ENCODE measurements at places on chromosomes 7 and 10.

DNA sequence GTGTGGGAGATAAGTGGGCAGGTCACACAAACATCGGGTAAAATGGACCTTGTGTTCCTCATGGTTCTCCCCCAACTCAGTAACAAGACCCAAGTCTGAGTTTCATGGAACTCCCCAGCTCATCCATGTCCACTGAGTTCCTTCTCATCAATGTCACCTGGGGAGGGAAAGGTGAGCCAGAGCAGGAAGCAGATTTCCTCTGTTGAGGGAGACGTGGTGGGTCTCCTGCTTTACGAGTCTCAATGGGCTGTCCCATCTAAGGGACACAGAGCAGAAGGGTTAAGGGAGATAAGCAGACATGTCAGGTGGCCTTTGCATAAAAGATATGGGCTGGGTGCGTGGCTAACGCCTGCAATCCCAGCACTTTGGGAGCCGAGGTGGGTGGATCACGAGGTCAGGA is 56.5 kb upstream of the SORCS3 start:
- no peak for DNase-seq

DNA sequence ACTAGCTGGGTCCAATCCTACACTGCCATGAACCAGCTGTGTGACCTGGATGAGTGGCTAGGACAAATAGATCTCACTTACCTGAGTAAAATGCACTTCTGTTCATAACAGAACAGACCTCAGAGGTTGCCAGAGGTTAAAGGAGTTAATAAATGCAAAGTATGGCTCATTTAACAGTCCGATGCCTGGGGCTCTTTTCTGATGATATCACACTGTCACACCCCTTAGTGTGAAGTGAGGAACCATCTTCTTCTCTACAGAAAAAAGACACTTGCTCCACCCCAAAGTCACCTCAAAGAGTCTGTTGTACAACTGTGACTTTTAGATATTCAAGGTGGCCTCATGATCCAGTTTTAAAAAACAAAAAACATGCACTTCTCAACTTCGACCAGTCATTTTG is 21.5 kb upstream of the TARP start:
- DNase-seq = no peak

DNA sequence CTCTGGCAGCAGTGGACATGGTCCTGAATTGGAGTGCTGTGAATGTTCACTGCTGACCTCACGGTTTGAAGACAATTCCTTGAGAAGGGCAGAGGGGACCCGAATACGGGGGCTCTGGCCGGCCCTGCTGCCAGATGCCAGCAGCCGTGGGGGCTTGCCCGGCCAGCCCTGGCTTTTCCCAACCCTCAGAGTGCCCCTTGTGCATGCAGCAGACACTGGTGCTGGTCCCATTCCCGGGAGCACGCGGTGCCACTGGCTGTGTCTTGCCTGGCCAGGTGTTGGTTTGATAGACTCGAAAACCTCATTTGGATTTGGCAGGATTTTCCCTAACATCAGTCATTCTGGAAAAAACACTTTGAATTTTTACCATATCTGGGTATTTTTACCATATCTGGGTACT is 49.1 kb downstream of the LHPP start:
- no peak for DNase-seq

GRCh38 chr10:128400564-128400963 is 274.3 kb upstream of the MKI67 start:
- DNase-seq = no peak

DNA sequence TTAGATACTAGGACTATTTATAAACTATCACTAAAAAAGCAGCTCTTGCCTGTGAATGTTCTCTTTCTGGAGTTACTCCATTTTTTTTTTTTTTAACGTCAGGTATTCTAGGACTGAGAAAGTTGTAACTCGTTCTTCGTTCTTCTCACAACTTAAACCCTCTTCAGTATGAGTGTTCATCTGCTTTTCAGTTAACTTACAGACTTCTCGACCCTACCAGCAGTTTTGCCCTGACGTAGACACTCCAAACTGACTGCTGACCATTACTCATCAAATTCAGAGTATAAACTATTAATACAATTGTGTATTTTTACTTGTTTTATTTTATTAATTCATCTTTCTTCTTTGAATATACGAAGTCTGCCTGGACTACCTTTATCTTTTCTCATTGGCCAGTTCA is 353.1 kb downstream of the GPR37 start:
- DNase-seq = no peak

- no peak for DNase-seq
Observed at GRCh38 chr7:95470452-95470851, 15.3 kb upstream of the ASB4 start.

DNA sequence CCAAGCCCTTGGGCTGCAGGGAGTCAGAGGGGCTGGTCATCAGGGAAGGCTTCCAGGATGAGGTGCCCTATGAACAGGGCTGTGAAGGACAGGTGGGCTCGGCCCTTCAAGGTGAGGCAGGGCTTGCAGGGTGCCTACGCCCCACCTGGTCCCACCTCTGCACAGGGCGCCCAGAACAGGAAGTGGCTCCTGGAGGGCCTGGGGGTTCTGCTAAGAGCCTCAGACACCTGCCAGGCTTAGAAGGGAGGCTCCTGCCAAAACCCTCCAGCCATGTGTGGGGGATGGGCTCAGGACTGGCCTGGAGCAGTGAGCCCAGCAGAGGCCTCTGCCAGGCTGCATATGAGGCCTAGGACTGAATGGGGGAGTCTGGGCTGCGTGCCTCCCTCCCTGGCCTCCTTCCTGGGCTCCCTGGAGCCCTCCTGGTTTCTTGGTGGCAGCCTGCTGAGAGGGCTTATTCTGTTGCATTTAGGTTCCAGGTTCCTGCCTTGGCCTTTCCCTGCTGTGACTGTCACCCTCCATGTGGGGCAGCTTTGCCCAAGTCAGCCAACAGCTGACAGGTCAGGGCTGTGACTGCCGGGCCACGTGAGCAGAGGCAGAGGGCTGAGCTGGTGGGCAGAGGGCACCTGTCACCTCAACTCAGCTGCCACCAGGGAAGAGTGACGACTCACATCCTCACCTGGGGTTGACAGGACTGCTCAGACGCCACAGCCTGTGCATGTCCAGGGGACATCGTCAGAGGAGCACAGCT is 45.2 kb upstream of the MSMB start:
- DNase-seq = no peak

- DNase-seq = no peak
Observed at GRCh38 chr10:86770412-86770960, 14.1 kb downstream of the BMPR1A start.

DNA sequence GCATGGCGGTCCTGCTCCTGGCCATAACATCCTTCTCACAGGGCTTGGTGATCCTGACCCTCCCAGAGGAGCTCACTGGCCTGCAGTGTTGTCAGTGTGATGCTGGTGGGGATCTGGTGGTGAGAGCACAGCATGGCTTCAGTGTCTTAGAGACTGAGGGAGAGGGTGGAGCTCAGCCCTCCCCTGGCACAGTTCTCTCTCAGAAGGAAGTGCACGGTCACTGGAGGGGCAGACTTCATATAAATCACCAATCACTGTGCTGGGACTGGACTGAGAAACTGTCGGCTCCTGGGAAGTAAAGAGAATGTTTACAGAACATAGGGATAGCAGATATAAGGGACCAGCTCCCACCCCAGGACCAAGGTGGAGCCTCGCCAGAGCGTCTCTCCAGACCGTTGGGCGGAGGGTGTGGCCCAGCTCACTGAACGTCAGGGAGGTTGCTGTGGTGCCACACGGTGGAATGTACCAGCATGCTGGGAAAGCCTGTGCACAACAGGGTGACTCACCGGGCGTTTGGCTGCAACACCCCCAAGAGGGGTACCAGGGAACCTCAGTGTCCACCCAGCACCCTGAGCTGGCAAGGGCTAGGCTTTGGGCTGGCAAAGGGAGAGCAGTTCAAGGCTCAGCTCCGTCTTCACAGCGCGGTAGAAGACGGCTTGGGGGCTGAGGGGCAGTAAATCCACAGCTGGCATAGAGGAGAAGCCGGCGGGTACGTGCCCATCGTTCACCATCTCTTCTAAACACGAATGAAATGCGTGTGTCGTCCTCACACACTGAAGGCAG is 8.8 kb upstream of the GET4 start:
- DNase-seq = no peak

DNA sequence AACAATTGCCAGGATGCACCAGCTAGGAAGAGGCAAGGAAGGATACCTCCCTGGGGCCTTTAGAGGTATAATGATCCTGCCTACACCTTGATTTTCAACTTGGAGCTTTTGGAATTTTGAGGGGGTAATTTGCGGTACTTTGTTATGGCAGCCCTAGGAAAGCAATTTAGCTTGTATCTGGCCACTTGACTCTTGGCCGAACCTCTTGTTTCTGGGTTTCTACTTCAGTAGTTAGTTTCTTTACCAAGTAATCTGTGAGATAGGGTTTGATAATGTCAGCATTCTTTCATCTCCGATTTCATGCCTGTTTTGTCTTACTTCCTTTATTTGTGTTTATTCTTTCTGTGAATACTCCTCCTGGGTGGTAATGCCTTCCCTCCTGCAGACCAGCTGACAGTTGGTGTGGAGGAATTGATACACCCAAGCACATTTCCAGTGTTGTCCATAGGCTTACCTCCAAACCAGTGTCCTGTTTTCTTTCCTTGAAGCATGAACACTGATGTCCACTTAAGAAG is 163.7 kb downstream of the SND1 start:
- no peak for DNase-seq

DNA sequence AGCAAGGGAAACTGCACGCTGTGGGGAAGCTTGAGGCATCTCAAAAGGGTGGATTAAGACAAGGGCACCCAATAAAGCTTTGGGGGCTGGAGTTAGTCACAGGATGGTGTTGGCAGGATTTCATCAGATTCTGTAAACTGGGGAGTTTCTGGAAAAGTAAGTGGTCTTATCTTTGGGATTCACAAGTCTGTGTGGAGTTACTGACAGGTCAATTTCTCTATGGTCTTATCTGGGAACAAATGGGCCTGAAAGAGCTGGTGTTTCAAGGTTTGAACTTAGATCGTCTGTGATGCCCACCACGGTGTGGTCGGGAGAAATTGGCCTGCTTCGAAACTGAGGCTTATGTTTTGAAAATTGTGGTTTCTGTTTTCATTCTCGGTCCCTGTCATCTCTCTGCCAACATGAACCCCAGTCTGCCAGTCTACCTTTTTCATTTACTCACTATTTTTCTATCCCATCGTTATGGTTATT is 23.8 kb upstream of the AOAH start:
- DNase-seq = no peak

DNA sequence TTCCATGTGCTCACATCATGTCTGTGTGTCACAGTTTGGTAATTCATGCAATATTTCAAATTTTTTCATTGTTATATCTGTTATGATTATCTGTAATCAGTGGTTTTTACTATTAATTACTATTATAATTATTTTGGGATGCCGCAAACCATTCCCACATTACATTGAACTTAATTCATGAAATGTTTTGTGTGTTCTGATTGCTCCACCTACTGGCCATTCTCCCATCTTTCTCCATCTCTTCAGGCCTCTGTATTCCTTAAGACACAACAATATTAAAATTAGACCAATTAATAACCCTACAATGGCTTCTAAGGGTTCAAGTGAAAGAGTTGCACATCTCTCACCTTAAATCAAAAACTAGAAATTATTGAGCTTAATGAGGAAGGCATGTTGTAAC is 398.5 kb downstream of the PCDH15 start:
- DNase-seq = no peak

- no peak for DNase-seq
Observed at GRCh38 chr10:96366508-96366907, 7.7 kb upstream of the OPALIN start.

GRCh38 chr10:133438711-133439273 is 14.4 kb upstream of the SPRN start:
- DNase-seq = no peak

DNA sequence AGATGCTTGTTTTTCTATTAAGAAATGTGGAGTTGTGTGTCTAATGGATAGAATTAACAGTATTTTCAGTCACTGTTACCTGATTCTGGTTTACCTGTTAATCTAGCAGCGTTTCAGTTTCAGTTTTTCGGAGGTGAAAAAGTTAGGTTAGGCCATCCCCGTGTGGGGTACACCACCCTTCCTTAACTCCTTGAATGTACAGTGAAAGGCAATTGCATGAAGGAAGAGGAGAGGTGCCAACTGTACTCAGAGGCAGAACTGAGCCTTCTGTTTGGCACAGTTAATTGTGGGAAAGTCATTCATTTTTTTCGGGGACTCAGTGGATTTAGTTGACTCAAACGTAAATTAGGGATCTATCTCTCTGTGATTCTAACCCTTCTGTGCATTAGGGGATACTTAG is 35.5 kb downstream of the RPA3 start:
- DNase-seq = no peak

DNA sequence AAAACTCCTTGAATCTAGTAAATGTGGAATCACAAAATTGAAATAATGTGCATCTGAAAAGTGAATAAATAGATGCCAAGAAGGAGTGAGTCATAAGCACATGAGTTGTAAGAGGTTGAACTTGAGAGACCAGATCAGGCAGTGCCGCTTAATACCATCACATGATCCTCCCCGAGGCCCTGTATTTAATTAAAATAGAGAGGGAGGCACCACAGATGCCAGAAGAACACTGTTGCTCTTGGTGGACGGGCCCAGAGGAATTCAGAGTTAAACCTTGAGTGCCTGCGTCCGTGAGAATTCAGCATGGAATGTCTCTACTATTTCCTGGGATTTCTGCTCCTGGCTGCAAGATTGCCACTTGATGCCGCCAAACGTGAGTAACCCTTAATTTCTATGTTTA is at the start of gene GPNMB:
GPNMB (plus strand) TSS at position 221 of the 400 bp plus-strand sequence; CDS start at position 304, 83 bp downstream.
- DNase-seq = no peak

DNA sequence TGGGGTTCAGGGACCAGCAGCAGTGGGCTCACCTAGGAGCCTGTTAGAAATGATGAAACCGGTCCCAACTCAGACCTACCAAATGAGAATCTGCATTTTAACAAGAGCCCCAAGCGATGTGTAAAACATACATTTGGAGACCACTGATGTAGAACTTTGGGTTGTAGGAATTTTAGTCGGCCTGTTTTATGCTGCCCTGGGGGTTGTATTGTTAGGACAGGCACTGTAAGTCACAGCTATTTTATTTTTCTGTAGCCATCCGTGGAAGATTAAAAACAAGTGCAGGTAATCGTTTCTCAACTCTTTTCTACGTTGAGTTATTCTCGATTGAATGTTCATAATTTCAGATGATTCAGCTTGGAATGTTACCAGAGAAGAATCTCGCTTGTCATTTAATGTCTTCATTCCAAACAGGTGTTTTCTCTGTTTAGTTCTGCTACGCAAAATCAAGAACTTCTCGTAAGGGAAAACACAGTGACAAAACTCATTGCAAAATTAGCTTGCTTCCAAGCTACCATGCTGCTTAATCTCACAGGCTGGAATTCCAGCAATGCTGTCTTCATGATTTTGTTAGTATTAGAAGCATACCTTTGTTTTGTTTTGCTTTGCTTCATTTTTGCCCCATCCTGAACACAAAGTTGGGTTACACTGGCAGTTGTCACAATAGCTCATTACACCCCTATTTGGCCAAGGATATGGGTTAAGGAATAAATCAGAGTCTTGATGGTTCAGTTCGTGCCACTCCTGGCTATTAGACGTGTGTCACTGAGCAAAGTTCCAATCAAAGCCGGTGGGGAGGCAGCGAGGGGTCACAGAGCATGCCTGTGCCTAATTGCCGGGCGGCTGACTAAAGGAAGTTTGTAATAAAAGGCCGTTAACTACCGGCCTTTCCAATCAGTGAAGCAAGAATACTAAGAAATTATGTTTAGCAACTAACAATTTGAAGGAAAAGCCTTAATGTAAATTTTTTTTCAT is 676.9 kb downstream of the GATA3 start:
- no peak for DNase-seq
